Smooth muscle cell of the umbilical artery (primary cell): ENCODE measurements at places on chromosomes 12 and 14. TPM values are rescaled to one million over a fixed set of nuclear protein-coding genes. Genes with fewer than 3 reads are reported as not detected.

Gene ITPK1
- total RNA-seq: 9.8 and 37.6 TPM in 2 replicates

Gene PTPRR
- 0.30 and 2.7 TPM in 2 replicates for total RNA-seq

Gene GPR162
- 2.1 and 2.6 TPM in 2 replicates for total RNA-seq

Gene COX8C
- total RNA-seq: not detected in 2 replicates

Gene P2RX7
- 0.28 and 0.89 TPM in 2 replicates for total RNA-seq

Gene CPNE8
- total RNA-seq: 2.4 and 3.6 TPM in 2 replicates

Gene RGS6
- not detected in 2 replicates for total RNA-seq

Gene ASCL1
- not detected in 2 replicates for total RNA-seq

Gene JAG2
- total RNA-seq: 1.5 and 2.6 TPM in 2 replicates

Gene ADCY6
- 56.7 and 65.7 TPM in 2 replicates for total RNA-seq

Gene SAMD15
- 0.88 and 1.8 TPM in 2 replicates for total RNA-seq

Gene CISTR
- not detected in 2 replicates for total RNA-seq

Gene TEX52
- total RNA-seq: not detected in 2 replicates

Gene EID3
- 7.1 and 12.1 TPM in 2 replicates for total RNA-seq

Gene ACSM4
- not detected in 2 replicates for total RNA-seq
